ENCODE measurements at places on chromosomes 6 and 20.

DNA sequence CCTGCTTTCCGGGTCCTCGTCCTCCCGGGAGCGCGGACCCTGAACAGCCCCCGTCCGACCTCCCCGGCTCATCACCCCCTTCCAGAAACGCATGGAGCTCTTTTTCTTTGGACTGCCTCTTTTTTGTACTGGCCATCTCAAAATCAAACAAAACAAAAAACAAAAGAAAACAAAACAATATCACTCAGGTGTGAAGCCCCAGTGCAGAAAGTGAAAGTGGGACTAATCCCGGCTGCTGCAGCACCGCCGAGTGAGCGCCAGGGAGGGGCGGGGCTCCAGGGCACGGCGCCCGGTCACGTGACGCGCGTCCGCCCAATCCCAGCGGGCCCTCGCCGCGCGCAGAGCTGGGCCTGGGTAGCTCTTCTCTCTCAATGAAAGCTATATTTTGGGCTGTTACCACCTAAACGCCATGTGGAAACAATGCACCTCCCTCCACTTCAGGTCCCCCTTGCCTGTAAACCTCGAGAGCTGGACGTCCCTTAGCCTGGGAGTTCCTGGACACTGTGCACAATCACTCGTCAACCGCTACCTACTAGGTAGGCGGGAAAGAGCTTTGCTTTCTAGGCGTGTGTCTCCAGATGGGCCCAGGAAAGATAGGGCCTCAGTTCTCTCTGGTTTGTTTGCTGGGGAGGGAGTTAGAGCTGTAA is 93.7 kb upstream of the PRDM1 start:
- peak; percentile 82 for DNase-seq

DNA sequence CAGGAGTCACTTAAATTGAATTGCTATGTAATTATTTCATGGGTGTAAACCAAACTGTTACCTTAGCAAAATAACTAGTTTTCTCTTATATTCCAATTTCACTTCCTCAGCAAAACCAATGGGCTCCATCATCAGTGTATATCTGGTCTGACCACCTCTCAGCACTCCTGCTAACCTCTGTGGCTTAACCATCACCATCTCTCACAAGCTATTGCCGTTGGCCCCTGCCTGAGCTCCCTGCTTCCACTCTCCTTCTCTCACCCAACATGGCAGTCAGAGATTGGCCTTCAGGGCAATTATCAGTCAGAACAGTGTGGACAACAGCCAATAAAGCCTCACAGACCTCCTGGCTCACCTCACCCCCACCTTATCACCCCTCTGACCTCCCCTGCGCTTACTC is 124.0 kb downstream of the CARMIL1 start:
- DNase-seq, result no peak

- DNase-seq, result no peak
Observed at GRCh38 chr6:75166773-75167172, 39.1 kb downstream of the COL12A1 start.

DNA sequence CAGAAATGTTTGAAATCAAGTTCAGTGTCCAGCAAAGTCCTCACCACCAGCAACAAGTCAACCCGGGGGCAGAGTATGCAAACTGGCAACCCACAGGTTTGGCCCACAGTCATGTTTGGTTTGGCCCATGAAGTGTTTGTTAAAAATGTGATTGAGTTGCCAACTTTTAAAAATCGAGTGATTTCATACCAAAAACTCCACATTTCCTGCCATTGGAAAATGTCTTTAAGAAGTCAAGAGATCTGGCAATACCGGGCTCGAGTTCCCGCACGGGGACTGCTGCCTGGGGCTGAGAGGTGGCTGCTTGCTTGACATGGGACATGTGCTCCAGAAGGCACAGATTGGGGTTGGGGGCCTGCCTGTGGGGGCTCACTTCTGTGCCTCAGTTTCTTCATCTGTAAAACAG is 36.1 kb downstream of the PREX1 start:
- DNase-seq, result no peak

DNA sequence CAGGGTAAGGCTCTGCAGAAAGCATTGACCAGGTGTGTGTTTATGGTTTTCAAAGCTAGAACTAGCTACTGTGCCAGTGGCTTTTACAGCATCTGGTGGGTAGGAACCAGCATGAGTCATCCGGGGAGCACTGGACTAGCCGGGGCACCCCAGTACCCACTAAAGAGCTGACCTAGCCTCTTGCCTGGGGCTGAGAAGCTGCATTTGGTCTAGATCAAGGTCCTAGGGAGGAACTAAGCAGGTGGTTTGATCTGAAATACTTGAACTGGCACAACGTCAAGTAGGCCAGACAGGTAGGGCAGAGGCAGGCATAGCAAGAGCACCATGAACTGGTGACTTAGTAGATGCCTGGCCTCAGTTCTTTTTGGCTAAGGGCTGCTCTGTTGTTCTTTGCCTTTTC is 109.8 kb upstream of the PTPRK start:
- DNase-seq, result no peak

DNA sequence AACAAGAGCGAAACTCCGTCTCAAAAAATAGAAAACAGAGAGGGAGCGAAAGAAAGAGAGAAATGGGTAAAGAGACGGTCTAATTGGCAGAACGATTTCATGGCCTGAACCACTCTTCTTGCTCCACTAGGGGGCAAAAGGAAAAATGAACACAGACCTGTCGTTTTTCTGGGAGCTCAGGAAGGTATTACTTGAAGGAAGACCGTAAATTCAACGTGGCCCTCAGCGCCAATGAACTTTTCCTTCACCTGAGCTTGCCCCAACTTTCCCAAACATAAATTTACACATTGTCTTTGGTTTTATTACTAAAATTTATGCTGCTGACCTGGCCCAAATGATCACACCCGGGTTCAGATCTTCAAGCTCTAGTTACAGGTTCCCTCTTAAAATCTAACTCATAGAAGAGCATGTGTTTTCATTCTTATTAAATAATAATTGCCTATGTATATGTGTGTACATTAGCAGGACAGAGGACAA is 67.3 kb downstream of the ATP9A start:
- no peak for DNase-seq

GRCh38 chr20:4736875-4737274 is 15.2 kb downstream of the PRND start:
- no peak for DNase-seq

DNA sequence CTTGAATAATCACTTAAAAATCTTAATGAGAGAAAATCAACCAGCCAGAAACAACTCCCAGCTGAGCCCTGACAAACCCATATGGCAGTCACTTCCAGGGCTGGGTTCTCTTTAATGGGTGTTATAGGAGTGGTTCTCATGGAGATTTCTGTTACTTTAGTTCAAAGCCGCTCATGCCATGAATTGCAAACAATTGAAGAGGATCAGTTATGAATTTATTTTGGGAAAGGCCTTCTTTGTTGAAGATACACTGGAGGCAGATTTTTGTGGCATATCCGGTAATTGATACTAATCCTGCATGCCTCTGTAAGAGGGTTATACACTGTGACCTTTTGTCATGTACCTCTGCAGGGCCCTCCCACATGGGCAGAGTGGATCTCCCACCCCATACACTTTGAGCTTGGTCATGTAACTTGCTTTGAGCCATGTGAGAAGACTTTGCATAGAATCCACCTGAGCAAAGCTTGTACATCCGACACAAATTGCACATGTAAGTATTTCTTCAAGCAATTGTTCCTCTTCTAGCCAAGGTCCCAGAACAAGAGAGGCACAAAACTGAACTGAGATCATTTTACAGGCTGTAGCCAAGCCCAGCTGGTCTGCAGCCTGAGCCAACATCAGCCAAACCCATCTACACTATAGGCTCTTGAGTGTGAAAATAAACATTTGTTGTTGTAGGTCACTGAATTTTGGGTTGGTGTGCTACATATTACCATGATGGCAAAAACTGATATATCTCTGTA is 492.3 kb downstream of the PREX1 start:
- no peak for DNase-seq

GRCh38 chr20:62982124-62983075 is 24.4 kb downstream of the BHLHE23 start:
- DNase-seq, result no peak

DNA sequence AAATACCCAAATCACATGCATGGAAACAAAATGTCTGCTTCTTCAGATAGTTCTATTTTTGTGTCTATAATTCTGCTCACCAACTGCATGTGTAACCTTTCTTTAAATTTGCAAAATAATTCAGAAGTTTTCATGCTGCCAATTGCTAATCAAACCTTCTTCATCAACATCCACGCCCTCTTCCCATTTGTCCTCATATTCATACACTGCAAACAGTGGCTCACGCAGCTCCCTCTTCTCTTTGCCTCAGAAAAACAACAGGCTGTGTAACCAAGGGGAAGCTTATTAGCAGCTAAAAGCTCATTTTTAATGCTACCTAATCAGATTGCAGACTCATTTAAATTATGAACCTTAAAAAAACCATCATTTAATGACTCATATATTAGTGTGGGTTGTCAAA is 555.0 kb upstream of the EPHA7 start:
- DNase-seq, result no peak

GRCh38 chr20:53422039-53422438 is 171.6 kb downstream of the ZNF217 start:
- no peak for DNase-seq

GRCh38 chr20:1629321-1629720 is 9.5 kb upstream of the SIRPB1 start:
- DNase-seq, result no peak

- no peak for DNase-seq
Observed at GRCh38 chr20:48538058-48538825, 289.6 kb downstream of the PREX1 start.

GRCh38 chr6:8549074-8549790 is 113.9 kb upstream of the SLC35B3 start:
- DNase-seq, result no peak

GRCh38 chr6:82419132-82419581 is 55.5 kb downstream of the TPBG start:
- DNase-seq, result no peak

DNA sequence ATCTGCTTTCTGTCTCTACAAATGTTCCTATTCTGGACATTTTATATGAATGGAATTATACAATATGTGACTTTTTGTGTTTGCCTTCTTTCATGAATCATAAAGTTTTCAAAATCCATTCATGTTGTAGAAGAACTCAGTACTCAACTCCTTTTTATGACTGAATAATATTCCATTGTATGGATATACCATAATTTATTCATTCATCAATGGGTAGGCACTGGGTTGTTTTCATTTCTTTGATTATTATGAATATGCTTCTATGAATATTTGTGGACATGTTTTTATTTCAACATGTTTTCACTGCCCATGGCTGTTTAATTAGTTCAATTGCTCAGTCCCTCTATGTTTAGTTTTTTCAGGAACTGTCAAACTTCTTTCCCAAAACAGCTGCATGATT is 76.5 kb upstream of the GTSF1L start:
- no peak for DNase-seq

DNA sequence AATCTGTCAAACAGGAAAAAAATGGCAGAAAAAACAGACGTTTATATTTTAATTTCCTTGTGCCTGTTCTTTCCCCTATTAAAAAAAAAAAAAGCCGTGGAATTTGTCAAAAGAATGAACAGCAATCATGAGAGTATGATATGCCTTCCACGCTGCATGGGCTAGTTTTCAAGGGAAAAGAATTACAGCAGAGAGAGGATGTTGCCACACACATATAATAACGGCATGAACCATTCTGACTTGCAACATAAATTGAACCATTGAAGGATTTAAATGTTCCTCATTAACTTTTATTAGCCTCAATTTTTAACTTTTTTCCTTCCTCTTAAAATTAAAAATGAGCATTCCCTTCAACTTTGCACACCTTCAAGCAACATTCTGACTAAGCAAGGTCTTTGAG is 301.8 kb downstream of the FOXC1 start:
- no peak for DNase-seq

DNA sequence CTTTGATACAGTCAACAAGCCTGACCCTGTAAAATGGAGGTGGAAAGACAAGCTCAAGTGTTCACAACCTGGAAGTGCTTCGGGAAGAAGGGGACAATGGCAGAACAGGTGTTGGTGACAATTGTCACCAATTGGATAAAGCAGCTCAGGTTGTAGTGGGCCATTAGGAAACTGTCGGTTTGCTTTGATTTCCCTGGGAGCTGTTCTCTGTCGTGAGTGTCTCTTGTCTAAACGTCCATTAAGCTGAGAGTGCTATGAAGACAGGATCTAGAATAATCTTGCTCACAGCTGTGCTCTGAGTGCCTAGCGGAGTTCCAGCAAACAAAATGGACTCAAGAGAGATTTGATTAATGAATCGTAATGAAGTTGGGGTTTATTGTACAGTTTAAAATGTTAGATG is 15.0 kb downstream of the CCR6 start:
- no peak for DNase-seq

DNA sequence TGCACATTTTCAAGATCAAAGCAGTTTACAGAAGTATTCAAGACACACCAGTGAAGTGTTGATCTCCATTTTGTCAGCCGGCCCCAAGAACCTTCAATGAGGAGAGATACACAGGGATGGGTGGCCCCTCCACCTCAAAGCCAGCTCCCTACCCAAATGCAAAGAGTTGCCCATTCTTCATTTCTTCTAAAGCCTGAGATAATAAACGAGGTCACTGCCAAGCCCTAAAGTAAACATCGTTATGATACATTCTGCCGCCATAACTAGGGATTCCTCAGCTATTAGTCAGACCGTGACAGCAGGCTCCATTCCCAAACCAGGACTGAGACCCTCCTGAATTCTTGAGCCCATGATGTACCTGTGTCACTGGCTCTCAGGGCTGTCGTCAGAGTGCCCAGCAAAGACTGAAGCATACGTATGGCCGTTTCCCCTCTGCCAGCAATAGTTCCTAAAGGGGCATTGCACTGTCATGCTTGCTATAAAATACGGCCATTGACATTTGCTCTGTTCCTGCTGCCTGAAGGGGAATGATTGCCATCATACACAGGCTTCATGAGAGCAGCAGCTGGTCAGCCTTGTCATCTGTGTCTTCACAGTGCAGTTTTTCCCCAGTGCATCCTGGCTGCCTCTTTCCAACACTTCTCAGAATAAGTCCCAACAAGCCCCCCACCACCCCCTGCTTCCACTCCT is 41.7 kb downstream of the ISM1 start:
- DNase-seq, result no peak

DNA sequence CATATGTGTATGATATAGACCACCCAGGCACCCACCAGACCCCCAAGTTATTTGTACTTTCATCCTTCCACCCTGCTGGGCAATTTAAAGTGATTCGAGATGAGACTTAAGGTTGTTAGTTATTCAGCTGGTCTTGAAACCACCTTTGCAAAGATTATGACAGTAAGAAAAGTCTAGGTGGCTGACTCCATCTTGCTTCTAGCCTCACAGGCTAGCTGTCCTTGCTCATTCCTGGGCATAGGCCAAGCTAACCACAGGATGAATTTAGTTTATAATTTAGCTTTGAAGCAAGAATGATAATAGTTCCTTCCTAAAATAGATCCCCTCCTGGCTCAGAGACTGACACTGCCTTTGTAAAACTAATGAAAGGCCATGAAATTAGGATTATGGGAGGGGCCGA is 71.9 kb upstream of the IYD start:
- DNase-seq, result no peak

Data from naive thymus-derived CD4-positive, alpha-beta T cell (primary cell).